WERI-Rb-1 (cell line): ENCODE measurements at places on chromosomes 3 and 15.

- no peak for DNase-seq
Observed at GRCh38 chr3:151875759-151876158, 2.3 kb downstream of the SUCNR1 start.

DNA sequence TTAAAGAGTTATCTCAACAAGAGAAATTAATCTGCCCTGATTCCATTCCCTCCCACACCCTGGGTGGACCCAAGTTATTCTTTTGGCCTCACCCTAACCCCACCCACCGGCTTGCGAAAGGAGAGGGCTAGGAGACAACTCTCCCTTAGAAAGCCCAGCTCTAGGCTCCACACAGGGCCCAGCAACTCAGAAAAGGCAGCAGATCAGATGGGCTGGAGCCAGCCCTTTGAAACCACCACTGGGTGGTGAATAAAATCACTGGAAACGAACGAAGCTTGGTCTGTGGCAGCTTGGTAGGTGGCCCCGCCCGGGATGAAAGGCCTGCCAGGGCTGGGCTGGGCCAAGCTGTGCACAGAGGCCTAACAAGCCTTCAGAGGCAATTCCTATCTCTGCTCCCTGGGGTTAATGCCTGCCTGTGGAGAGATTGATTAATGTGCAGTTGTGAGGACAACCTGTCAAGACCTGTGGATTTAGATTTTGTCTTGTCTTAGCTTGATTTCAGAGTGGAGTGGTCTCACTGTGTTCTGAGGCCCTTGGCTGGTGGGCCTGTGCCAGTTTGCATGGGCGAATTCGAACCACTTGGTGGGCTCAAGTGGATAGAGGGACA, 38.8 kb downstream of the BHLHE40 start:
- peak; percentile 82 for DNase-seq

GRCh38 chr3:97954228-97954827, 17.9 kb downstream of the RIOX2 start:
- no peak for DNase-seq

DNA sequence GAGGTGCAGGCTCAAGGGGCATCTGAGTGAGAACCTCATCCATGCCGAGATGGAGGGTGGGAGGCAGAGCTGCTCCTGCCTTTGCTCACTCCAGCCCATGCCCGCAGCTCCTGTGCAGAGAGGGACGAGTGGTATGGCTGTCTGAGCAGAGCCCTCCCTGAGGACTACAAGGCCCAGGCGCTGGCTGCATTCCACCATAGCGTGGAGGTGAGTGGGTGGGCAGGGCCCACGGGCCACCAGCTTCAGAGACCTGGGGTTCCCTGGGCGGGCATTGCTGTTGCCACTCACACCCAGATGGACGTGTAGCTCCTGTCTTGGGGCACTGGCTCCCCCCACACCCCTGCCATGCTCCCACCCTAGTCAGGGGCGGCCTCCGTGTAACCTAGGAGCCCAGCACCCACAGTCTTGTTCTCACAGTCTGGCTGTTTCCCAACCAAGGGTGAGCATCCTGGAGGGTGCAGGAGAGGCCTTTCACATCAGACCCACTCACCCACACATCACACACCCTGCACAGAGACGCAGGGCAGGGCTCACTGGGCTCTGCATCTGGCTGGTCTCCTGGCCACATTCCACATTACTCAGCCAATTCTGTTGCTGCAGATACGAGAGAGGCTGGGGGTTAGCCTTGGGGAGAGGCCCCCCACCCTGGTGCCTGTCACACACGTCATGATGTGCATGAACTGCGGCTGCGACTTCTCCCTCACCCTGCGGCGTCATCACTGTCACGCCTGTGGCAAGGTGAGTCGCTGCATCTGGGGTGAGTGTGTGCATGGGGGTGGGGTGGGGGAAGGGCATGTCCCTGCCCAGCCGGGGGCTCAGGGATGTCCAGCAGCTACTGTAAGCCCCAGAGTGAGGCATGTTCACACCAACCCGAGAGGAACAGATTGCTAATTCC, 25.3 kb upstream of the NR2C2 start:
- DNase-seq, result no peak

DNA sequence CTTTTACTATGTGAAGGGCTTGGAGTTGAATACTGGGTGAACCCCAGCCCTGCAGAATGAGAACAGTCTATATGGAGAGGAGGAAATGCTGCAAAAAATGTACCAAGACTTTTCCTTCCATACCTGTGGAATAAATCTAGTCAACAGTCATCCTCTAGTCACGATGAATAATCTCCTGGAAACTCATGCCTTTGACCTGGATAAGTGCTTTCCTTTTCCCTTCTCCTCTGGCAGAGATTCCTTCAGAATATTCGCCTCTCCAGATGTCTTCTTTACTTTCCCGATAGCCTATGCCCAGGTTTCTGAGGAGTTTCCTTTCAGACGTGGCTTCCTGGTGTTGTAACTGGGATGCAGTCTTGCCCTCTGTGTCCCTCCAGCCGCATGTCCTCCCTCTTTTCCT, 28.1 kb downstream of the CCNL1 start:
- DNase-seq, result no peak

GRCh38 chr15:40959331-40960141, 6.3 kb downstream of the CHAC1 start:
- DNase-seq, result no peak
